Caudate nucleus (tissue), 63 donors: ENCODE measurements at places on chromosomes 2 and 18.

DNA sequence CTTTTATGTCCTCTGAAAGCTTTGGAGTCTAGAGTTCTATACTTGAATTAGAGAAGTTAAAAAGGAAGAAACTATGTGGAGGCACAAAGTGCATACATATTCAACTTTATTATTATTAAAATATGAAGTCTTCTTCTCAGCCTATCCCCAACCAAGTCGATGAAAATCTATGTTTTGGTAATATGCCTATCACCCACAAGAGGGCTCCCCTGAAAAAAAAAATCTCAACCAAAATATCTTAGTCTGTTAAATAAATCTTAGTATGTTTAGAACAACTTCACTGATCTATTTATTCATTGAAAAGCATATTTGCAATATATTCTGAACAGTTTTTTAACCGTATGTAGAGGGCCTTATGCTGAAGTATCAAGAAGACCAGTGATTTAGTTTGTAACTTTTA lies 804.5 kb downstream of the TDRD15 start:
- no peak for DNase-seq

DNA sequence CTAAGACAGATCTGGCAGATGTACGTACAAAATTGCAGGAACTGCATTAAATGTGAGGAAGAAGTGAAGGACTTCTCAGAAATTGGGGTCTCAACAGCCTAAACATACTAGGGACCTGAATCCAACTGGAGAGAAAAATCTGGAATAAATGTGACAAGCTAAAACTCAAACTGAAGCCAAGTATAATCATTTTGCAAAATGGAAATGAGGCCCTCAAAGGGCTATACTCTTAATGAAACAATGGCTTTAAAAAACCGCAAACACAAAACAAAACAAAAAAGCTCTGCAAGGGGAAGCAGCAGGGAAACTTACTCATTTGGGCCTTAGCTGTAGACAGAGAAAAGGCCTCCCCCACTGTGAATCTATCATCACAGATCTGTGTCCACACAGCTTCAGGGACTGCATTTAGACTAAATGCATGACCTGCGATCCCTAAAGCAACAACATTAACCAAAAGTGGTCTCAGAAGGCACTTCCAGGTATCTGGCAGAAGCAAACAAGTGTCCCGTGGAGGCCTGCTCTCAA lies 63.2 kb downstream of the CCBE1 start:
- no peak for DNase-seq

- no peak for DNase-seq
Measured at GRCh38 chr2:241842620-241843211, 16.0 kb downstream of the PDCD1 start.

DNA sequence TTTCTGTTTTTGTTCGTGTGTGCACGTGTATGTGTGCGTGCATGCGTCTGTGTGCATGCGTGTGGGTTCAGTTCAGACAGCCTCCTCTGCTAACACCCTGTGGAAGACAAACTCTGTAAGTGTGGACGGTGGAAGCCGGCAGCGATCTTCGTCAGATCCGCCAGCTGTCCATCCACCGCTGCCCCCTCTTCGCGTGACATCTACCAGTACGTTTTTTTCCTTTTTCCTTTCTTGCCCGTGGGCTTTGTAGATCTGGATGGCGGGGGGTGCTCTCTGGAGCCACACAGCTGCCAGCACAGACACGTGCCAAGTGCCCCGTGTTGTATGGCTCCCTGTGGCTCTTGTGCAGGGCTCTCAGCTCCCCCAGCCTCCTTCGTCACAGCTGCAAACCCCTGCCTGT lies 32.3 kb downstream of the ITGB1BP1 start:
- DNase-seq = no peak

DNA sequence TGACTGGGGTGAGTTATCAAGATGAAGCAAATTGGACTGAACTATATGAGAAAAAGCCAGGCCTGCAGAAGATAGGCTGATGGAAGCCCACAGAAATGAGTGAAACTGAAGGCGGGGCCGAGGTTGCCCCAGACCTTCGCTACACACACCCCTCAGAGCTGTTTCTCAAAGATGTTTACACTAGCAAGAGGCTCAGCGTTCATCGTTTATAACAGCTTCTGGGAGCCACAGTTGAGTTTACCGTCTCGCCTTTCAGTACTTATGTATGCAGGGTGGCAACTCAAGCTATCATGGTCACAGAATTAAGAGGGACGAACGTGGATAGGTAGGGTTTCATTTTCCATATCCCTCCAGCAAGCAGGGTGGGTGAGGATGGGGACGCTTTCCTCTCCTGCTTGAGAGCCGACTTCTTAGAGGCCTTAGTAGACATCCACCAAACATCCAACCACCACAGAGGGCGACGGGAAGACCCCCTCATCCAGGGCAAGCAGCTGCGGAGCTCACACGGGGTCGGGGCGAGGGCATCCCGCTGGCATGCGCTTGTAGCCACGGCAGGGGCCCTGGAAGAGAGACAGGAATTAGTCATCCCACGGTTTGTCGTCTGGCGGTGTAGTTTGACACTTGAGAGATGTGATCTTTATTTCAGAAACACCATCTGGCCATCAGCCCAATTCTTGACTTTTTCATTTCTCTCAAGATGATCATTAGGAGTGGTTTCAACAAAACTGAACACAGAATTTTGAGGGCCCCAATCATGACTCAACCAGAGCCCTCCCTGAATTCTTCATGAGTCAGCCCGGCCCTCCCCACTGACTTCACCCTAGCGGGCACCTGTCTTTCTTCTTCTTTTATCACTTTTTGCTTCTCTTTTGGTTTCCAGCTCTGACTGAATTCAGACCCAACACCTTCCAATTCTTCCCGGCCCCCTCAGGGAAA lies 109.1 kb upstream of the CTDP1 start:
- DNase-seq = no peak

DNA sequence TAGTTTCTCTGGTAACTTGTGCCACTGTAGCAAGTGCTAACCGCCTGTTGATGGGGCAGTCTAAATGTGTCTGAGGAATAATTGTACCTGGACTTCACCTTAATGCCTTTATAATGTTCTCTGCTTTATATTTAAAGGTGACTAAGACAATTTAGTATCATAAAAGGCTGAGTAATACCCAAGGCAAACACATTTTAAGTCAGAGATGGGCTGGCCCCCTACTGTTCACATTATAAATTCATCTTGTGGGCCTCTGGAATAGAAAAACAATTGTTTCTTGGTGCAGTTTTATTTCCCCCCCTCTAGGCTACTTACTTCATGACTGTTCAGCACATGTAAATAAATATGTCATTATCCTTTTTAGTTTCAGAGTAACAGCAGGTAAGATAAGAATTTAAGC lies 559.3 kb upstream of the PIK3C3 start:
- DNase-seq = no peak

- DNase-seq = no peak
Measured at GRCh38 chr2:6370753-6371551, 494.8 kb downstream of the CMPK2 start.

DNA sequence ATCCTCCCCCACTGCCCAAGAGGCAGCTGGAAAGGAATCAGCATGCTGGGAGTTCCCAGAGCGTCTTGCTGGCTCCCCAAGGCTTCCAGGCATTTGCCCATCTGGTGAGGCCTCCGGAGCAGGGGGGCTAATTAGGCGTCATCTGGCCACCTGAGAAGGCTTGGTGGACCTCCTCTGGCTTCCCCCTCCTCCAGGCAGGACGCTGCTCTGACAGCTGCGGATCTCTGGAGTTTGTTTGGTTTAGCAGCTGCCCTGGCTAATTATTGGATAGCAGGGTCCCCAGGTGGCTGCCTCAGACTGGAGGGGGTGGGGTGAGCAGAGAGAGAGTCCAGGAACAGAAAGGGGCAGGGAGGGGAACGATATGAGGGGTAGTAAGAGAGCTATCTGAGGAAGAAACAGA lies 425.2 kb upstream of the MEX3C start:
- DNase-seq = no peak

DNA sequence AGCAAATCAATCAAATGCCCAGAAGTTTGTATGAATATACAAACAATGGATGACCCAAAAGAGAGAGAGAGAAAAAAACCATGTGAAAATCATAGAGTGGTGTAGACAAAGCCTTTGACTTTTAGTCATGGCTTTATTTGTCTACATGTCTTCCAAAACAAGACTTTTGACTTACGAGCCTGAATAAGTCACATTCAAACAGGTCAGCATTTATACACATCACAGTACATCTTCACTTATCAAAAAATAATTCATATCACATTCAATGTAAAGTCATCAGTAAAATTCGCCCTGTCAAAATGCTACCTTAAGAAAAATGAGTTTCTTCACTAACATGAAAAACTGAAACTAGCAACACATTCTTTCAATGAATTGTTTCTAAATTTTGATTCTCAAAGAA lies 1.9 kb downstream of the IFIH1 start:
- no peak for DNase-seq

- no peak for DNase-seq
Measured at GRCh38 chr2:24970483-24971285, 1.1 kb downstream of the DNAJC27 start.

- DNase-seq = no peak
Measured at GRCh38 chr18:6497543-6497942, 82.8 kb upstream of the L3MBTL4 start.

- DNase-seq = no peak
Measured at GRCh38 chr2:241157841-241158545, 7.7 kb downstream of the PPP1R7 start.

- DNase-seq = no peak
Measured at GRCh38 chr18:78789850-78790249, 189.8 kb upstream of the SALL3 start.

- no peak for DNase-seq
Measured at GRCh38 chr18:56696966-56697365, 45.8 kb downstream of the WDR7 start.

GRCh38 chr2:223952280-223952968 lies 4.8 kb upstream of the MRPL44 start:
- no peak for DNase-seq

- no peak for DNase-seq
Measured at GRCh38 chr18:35912332-35912731, 60.1 kb upstream of the RMP24 start.

GRCh38 chr2:174135981-174136380 lies 112.4 kb downstream of the OLA1 start:
- DNase-seq = no peak

DNA sequence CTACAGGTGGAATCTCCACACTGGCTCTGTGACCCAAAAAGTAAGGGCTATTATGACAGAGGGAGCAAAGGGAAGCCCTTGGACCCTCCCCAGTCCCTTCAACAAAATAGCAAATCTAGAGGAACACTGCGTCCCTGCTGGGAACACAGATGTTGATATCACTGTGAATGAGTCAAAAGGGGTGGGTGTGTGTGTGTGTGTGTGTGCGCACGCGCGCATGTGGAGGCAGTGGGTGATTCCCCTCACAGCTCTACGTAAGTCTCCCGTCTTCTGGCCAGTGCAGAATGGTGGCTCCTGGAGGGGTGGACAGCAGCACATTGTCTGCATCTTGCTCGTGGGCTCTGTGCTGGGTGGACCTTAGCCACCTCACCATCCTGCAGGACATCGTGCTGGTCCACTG lies 7.8 kb upstream of the C2orf72 start:
- no peak for DNase-seq
